ENCODE measurements at places on chromosomes 6 and 20.

- no peak for DNase-seq
These were observed 61.2 kb downstream of the C6orf52 start for GRCh38 chr6:10633216-10633615.

GRCh38 chr6:85565736-85566135 lies 27.9 kb downstream of the SNX14 start:
- no peak for DNase-seq

DNA sequence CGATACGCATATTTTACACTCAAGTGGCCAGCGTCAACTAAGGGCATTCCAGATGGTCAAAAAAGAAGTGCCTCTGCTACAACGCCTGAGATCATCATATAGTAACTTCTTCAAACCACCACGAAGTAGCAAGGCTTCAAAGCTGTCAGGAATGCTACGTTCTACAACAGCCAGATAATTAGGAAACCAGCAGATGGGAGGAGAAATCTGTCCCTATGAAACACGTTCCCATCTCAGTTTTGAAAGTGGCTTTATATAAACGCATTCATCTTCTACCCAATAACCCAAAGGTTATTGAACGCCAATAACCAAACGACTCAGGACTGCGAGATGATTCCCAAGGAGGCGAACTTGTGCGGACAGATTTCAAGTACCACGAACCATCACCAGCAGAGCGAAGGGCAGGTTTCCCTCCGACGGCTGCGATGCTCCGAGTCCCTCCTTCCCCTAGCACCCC lies 1.2 kb downstream of the ABHD12 start:
- DNase-seq, result no peak

DNA sequence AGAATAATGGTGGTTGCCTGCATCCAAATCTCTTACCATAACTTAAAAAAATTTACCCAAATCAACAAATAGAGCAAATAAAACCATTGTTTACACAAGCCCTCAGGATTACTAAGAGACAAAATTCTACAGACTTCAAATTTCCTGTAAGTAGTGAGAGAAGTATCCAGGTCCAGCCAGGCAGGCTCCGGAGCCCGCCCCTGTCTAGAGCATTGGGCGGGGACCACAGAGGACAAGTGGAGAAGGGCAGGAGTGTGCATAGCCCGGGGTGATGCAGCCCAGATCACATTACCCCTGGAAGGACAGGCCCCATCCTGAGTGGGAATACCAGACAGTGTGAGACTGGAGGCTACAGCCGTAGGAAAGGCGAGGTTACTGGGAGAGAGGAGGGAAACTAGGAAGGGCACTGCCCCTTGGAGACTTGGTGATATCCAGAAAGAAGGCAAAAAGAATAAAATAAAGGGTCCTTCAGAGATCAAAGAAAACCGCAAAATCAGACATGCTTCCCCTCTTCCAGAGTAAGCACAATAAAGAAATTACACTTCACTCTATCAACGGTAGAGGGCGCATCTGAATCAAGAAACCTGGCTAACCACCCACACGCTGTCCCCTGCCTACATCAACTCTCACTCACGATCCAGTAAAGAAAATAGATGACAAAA lies 26.6 kb downstream of the RIN2 start:
- DNase-seq, result no peak

DNA sequence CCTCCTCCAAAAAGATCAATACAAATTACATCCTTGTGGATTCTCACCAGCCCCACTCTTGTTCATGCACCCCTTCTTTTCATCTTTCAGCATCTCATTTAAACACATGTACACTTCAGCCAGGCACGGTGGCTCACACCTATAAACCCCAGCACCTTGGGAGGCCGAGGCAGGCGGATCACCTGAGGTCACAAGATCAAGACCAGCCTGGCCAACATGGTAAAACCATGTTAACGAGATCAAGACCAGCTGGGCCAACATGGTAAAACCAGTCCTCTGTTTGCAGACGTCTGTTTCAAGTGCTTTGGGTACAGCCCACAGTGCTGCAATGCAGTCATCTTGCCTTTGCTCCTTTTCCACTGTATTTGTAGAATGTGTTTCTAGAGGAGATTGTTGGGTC lies 45.3 kb downstream of the ZMYND8 start:
- no peak for DNase-seq

DNA sequence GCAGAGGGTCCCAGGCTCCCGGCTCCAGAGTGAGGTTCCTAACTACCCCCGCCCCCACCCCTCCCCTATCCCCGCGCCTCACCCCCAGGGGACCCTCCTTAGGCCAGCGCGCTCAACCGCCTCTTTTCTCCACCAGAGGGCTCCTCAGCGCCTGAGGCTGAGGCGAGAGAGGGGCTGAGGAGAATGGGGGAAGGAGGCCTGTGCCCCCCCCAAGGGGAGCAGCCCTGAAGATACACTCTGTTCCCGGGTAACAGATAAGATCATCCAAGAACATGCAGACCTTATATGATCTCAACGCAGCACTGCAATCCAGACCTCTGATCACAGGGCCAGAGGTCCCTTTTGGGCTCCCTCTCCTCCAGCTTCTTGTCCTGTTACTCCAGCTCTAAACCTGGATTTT lies 43.3 kb upstream of the MRPS10 start:
- peak; percentile 17 for DNase-seq

GRCh38 chr6:18339599-18339998 lies 47.6 kb upstream of the RNF144B start:
- DNase-seq, result no peak

DNA sequence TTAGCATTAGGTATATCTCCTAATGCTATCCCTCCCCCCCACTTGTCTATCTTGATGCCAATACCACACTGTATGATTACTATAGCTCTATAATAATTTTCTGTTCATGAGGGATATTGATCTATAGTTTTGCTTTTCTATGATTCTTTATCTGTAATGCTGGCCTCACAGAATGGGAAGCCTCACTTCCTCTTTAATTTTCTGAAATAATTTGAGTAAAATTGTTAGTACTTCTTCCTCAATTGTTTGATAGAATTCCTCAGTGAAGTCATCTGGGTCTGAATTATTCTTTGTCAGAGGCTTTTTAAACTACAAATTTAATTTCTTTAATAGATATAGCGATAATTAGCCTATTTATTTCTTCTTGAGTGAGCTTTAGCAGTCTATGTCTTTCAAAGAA lies 31.2 kb downstream of the SIRPD start:
- no peak for DNase-seq

GRCh38 chr6:43465948-43466347 lies 10.6 kb upstream of the DLK2 start:
- no peak for DNase-seq

GRCh38 chr6:154542747-154543146 lies 32.3 kb upstream of the CNKSR3 start:
- DNase-seq, result no peak

GRCh38 chr6:150547502-150548222 lies 52.0 kb upstream of the PLEKHG1 start:
- no peak for DNase-seq

All from stimulated activated CD8-positive, alpha-beta memory T cell treated with anti-CD3 and anti-CD28 coated beads, Interleukin-7, amount 100 ng/mL, for 1 hour (primary cell).